Muscle of arm (tissue), 14 donors: ENCODE measurements at places on chromosomes 12 and 14.
A peak's percentile ranks its signal among the peaks of the same experiment; 100 is the strongest.

DNA sequence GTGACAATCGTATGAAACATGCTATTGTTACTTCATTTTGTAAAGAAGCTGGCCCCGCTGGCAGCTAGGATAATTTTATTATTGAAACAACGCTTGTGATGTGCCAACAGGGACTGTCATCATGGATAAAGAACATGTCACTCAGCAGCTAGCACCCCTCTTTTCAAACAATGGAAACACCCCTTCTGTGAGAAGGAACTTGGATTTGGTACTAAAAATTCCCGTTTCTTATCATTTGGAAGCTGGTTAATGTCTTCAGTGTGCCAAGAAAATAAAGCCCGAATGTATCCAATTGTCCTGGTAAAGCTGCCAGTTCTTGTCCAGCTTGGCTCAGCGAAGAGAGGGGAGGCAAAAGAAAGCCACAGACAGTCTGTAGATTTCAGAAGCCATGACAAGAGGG is 186.6 kb downstream of the PHLDA1 start:
- no peak for DNase-seq

DNA sequence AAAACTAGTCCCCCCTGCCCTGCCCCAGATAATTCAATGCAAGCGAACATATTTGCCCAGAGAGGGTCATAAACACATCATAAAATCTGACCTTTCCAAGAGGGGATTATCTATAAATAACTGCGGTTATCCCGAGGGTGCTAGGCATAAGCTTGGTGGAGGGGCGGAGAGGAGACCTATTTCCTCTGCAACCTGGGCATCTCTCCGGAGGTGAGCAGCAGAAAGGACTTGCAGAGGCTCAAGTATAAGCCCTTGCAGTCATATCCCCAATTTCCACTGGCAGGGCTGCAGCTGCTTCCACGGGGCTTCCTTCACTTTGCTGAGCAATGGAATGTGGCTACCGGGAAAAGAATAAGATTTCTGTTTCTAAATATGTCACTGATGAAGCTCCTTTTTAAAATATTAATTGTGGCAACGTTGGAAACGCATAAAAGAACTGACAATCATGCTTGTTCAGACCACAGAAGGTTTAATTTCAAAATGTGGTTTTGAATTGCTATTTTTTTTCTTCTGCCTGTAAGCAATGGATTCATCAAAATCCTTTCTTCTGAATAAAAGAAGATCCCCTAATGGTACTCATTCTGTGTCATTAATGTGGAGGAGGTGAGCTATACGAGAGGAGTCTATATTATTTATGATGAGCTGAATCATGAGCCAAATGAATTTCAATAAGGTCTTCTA is 268.9 kb upstream of the ATP2B1 start:
- no peak for DNase-seq

GRCh38 chr14:87045246-87045645 is 947.7 kb downstream of the GALC start:
- DNase-seq = no peak

DNA sequence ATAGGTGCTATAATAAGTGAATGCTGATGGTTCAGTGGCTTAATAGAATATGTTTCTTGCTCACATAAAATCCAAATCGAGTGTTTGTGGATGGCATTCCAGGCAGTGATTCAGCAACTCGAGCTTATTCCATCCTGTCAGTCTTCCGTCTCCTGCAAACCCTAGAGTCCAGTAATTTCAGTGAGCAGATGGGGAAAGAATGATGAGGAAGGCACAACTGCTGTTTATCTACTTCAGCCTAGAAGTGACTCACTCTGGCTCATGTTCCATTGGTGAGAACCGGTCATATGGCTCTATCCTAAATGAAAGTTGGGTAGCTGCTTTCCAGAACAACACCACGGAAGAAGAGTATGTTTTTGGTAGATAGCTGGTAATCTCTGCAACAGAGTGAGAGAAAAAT is 421.8 kb upstream of the PDE3A start:
- peak; percentile 28 for DNase-seq

- DNase-seq = no peak
Observed at GRCh38 chr14:51628238-51628637, 23.5 kb upstream of the FRMD6 start.
